ENCODE measurements at places on chromosomes 2 and 18.

DNA sequence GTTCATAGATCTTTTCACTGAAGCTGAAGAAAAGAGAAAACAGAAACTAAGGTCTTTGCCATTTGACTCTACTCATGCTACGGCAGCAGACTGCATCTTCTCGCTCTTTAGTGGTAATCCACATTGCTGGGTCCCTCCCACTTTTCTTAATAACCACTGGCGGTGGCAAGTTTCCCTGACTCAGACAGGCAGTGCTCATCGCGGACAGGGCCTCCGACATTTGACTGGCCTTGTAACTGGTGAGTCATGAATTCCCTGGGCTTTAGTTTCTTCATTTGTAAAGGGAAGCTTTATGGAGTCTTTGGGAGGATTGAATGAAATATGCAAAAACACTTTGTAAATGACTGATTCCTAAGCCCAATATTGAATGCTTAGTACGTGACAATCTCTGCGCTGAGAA is 238.2 kb upstream of the RBBP8 start:
- DNase-seq = no peak

DNA sequence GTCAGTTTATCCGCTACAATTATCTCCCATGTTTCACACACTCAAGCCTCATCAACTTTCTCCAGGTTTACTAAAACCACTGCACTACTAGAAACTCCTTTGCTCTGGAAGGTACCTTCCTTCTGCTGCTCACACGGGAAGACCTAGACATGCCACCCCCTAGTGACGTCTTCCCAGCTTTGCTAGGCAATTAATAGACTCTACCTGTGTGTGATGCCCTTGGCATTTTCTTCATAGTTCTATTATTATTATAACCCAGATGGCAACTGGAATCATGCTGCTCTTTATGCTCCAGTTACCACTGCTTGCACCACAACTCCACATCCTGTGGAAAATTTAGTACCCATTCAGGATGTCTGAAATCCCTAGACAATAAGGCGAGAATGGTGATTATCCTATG is 42.4 kb downstream of the CACNB4 start:
- DNase-seq = no peak

- DNase-seq = peak; percentile 63
These were observed 265.3 kb upstream of the PKDCC start for GRCh38 chr2:41782306-41783158.

- no peak for DNase-seq
These were observed 11.8 kb downstream of the ARHGAP15 start for GRCh38 chr2:143140864-143141661.

DNA sequence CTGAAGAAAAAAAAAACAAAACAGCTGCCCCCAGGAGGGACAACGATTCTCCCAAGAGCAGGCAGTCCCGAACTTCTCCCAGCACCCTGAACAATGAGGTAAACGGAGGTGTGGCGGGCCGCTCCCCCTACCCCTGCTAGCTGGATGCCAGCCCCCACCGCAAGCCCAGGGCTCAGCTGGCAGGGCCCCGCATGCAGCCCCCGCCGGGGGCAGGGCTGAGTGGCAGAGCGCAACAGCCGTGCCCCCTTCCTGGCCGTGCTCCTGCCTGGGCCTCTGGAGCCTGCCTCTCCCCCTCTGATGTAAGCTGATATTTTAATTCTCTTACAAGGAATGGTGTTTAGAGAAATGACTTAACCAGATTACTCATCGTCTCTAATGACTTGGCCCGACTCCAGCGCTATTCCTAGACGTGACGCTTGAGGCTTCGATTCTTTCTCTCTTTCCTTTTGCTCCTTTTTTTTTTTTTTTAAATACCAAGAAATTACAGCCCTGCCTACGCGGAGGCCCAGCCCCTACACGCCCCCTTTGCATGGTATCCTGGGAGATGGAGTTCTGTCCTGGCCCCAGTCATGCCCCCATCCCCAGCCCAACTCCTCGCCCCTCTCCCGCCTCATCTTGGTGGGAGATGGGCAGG is 4.6 kb upstream of the ARID5A start:
- peak; percentile 92 for DNase-seq

DNA sequence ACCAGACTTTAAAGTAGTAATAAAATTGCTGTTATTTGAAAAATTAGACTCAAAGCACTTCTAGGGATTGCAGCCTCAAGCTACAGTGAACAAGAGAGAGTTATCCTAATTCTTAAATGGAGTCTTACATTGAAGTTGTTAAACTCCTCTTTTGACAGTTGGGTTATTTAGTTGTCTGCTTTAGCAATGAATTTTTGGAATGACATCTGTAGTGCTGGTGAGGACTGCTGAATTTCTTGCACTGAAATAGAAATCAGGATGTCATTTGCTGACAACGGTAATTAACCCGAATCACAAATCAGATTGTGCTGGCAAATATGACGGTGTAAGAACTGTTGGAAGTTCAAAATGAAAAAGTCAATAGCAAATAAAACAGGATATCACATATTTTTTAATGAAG is 78.0 kb upstream of the LYPD6B start:
- no peak for DNase-seq

GRCh38 chr2:209613649-209614305 is 157.9 kb upstream of the UNC80 start:
- DNase-seq = no peak

GRCh38 chr18:79902075-79902474 is 49.4 kb downstream of the SLC66A2 start:
- DNase-seq = no peak

DNA sequence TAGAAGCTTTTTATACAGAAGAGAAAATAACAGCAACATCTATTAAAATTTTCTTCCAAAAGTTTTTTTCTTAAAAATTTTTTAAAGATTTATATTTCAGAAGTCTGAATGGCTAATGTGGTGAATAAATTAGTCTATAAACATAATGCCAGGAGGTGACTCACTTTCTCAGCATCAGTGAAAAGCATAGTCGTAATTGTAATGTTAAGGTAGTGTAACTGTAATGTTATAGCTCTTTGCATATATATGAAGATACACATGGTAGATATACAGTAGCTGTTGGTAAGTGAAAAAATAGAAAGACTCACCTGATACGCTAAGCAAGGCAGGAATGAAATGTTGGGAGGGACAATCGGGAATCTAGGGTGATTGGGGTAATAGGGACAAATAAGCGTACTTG is 5.5 kb downstream of the TIMM21 start:
- no peak for DNase-seq

DNA sequence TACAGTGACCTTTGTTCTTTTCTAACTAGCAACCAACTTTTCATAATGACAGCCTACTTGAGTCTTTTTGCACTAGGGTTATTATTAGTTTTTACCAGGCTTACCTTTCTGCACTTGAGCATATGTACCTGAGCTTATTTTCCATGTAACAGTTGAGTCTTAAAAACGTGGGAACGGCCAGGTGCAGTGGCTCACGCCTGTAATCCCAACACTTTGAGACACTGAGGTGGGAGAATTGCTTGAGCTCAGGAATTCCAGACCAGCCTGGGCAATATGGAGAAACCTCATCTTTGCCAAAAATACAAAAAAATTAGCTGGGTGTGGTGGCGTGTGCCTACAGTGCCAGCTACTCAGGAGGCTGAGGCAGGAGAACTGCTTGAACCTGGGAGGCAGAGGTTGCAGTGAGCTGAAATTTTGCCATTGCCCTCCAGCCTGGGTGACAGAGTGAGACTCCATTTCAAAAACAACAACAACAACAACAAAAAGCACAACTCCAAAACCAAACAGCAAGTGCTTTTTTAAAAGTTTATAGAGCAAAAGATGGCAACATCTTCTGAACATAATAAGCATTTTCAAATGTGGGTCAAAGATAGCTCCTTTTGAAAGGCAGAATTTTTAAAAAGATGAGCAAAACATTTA is 57.1 kb upstream of the CD28 start:
- no peak for DNase-seq

GRCh38 chr2:29562896-29563295 is 358.5 kb downstream of the ALK start:
- no peak for DNase-seq

GRCh38 chr2:49248506-49248905 is 94.2 kb upstream of the FSHR start:
- DNase-seq = no peak

- no peak for DNase-seq
These were observed 160.4 kb downstream of the GULP1 start for GRCh38 chr2:188452084-188452483.

DNA sequence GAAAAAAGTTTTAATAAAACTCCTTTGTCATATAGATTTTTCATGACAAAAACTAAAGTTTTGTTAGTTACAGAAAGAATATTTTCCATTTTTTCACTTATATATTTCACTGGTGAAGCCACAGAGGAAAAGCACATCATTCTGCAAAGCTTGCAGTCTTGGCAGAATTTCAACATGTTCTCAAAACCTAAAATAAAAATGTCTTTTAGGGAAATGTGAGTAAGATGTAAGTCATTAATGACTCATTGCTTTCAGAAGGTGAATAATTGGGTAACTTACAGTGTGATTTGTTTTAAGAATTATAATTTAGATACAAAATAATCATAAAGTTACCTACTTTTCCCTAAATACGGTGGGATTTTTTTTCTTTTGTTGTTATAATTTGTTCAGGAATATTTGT is 43.4 kb upstream of the TNFRSF11A start:
- DNase-seq = no peak

- no peak for DNase-seq
These were observed 226.0 kb downstream of the FAM210A start for GRCh38 chr18:13500227-13500865.

- no peak for DNase-seq
These were observed 5.3 kb downstream of the COL3A1 start for GRCh38 chr2:188979187-188980114.

DNA sequence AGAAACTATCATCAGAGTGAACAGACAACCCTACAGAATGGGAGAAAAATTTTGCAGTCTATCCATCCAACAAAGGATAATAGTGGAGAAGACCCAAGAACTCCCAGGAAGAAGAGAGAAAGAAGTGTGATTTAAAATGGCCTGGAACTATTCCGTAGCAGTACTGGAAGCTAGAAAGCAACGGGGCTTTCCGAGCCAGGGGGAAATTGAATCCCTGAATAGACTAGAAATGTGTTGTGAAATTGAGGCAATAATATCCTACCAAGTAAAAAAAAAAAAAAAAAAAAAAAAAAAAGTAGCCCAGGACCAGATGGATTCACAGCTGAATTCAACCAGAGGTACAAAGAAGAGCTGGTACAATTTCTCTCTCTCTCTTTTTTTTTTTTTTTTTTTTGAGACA is 69.3 kb downstream of the FARP2 start:
- no peak for DNase-seq

- DNase-seq = no peak
These were observed 21.0 kb upstream of the ARMC9 start for GRCh38 chr2:231177156-231178025.

GRCh38 chr2:64685430-64685829 is 31.7 kb upstream of the SERTAD2 start:
- DNase-seq = no peak

DNA sequence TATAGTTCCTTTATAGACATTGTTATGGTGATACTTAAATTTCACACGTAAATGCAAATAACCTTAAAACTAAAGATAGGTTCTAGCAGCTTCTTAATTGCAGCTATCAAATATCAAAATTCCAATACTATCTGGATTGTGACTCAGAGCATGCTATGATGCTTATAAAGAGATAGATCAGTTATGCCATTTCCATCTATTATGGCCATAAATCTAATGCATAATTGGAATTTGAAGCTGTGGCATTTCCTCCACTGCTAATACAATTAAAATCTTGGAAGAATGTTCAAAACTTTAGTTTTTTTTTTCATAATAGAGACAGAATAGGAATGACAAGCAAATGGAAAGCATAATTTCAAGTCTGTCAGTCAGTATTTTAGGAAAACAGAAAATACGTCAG is 220.8 kb upstream of the GALNT5 start:
- DNase-seq = no peak

GRCh38 chr2:165008730-165009315 is 53.5 kb upstream of the SLC38A11 start:
- DNase-seq = no peak

DNA sequence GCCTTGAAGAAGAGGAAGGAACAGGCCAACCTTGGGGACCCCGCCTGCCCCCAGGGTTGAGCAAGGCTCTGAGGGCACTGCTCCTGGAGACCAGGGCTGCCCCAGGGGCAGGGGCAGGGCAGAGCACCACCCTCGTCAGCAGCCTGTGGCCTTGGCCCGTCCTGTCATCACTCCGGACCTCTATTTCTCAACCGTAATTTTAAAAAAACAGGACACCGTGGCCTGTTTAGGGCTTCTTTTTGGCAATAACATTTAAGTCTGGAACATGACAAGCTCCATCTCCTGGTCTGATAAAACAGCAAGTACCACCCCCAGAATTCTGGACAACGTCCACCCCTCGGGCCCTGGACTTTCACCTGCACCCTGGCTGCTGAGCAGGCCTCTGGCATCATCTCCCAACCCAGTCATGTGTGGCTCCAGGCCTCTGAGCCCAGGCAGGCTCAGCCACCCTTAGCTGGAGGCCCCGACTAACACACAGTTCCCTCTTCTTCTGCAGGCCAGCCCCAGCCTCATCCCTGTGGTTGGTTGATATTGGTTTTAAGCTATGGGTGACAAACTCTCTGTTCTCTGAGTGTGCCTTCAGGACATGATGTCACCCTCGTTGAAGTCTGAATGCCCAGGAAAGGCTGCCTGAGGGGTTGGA is 22.6 kb upstream of the ID2 start:
- peak; percentile 36 for DNase-seq

- no peak for DNase-seq
These were observed 41.0 kb upstream of the DOCK10 start for GRCh38 chr2:225083276-225083675.

DNA sequence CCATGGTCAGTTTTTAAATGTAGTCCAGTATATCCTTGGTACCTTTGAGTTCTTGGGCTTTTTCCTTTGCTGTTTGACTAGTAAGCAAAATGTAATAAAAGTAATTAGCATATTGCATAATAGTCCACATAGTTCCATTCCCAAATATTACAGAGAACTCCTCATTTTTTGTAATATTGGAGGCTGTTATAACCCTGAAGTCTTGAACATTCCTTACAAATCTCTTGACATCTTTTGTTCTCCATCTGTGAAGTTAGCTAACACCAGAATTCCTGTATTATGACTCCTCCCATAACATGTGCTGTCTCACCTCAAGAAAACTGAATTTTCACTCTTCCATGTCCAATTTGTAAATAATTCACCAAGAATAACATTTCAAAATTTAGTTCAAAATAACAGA is 17.1 kb downstream of the CREB1 start:
- no peak for DNase-seq

- DNase-seq = no peak
These were observed 129.3 kb upstream of the EPAS1 start for GRCh38 chr2:46167924-46168323.

DNA sequence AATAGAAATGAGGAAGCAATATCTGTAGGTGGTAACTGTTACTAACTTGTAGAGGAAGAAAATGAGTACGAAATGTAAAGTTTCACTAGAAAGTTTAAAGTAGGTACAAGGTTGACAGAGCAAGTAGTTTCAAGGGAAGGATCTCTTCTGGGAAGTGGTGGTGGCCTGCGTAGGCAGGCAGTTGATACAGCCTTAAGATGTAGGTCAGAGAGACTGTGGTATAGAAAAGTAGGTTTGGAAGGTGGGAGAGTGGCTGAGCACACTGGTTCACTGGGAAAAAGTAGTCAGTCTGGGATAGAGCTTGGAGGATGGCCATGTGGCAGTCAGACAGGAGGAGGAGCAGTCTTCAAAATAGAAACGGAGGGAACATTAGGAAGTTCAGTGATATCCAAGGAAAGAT is 23.5 kb downstream of the KDM3A start:
- no peak for DNase-seq

- DNase-seq = no peak
These were observed 125.8 kb upstream of the COPS8 start for GRCh38 chr2:236959876-236960275.

GRCh38 chr2:151021747-151022452 is 239.8 kb downstream of the RBM43 start:
- DNase-seq = no peak

- peak; percentile 3 for DNase-seq
These were observed 90.5 kb downstream of the KLHL29 start for GRCh38 chr2:23475473-23475872.
